ENCODE measurements at places on chromosomes 3 and 15.

- DNase-seq, result no peak
These were observed 44.6 kb downstream of the LINGO1 start for GRCh38 chr15:77588126-77588525.

GRCh38 chr15:51625236-51625635 lies 2.7 kb upstream of the DMXL2 start:
- DNase-seq, result no peak

DNA sequence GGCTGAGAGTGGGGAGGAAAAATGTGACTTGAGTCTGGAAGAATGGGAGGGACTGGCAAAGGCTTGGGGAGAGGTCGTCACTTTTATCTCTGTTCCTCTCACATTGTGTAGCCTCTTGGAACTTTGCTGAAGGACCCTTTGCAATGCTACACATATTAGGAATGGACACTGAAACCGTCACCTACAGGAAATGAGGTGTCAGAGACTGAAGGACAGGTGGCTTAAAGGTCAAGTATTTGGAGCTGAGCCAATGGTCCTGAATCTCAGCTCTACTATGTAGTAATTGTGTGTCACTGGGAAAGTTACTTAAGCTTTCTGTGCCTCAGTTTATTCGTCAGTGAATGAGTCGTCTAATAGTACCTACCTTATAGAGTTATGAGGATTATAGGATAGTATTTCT lies 14.7 kb downstream of the MCTP2 start:
- no peak for DNase-seq

- DNase-seq, result no peak
These were observed 323.4 kb downstream of the PTPRG start for GRCh38 chr3:61884794-61885193.

DNA sequence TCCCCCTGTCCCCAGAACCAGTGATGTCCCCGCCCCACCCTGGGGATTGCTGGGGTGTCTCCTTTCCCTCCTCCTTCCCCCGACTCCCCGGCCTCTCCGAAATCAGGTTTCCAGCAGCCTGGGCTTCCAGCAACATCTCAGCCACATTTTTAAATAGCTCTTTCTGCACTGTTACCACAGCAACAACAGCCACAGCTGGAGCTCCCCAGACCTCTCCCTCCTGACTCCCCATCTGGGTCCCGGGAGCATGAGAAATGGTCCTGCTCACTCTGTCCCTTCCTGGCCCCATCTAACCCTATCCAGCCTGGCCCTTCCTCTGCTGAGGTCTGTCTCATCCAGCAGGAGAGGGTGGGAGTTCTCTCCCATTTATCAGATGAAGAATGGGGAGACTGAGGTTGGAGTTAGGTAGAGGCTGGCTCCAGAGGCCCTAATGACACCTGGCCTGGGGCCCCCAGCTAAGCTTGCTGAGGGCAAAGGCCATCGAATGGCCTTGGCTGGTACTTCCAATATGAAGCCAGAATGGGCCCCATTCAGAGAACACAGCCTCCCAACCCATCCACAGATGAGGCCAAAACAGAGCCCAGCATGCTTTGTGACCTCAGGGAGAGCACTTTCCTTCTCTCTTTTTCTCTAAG lies 1.5 kb downstream of the CAMK1 start:
- no peak for DNase-seq

DNA sequence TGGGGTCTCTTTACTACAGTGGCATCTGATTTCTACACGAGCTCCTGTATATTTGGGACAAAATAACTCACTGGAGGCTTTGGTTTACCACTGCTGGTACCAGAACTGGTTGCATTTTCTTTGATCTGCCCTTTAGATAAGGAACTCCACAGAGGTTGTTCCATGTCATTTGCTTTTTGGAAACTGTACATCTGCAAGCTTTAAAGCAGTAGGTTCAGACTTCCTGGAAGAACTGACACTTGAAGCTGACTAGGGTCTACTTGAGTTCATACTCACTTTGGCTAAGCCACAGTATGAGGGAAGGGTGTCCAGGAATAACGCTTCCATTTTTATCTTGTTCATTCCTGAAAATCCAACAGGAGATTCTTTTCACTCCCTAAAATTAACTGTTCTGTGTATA lies 86.4 kb downstream of the WWTR1 start:
- DNase-seq, result no peak

DNA sequence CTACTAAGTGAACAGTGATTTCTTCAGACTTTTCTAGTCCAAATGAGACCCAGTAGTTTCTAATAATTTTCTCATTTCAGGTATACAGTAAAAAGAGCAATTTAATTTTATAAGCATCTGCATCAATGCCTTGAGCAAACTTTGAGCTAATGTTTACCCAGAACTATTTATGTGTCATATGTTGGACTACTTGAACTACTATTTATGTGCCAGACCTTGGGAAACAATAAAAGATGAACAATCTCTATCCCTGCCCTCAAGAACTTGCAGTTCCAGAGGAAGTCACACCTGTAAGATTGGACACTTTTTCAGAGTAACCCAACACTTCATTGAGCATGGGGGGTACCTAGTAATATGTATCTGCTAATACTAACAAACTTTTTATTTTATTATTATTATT lies 2.3 kb upstream of the UBE3A start:
- no peak for DNase-seq

DNA sequence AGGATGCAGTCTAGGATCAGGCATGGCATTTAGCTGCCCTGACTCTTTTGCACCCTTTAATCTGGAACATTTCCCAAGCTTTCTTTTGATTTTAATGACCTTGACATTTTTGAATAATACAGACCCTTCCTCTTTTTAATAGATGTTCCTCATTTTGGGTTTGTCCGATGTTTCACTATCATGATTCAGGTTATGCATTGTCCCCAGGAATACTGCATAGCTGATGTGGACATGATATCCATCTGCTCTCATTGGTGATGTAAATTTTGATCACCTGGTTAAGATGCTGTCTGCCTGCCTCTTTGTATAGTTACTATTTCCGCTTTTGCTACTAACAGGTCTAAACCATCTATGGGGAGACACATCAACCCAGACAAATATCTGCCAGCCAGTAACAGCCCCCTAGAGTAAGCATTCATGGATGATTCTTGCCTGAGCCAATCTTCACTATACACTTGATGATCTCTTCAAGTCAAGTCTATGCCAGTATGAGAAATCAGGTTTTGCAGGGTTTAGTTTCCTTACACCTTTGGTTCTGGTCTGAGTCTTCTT lies 50.6 kb upstream of the ULK4 start:
- DNase-seq, result no peak

GRCh38 chr3:190116551-190117067 lies 4.1 kb downstream of the P3H2 start:
- no peak for DNase-seq

DNA sequence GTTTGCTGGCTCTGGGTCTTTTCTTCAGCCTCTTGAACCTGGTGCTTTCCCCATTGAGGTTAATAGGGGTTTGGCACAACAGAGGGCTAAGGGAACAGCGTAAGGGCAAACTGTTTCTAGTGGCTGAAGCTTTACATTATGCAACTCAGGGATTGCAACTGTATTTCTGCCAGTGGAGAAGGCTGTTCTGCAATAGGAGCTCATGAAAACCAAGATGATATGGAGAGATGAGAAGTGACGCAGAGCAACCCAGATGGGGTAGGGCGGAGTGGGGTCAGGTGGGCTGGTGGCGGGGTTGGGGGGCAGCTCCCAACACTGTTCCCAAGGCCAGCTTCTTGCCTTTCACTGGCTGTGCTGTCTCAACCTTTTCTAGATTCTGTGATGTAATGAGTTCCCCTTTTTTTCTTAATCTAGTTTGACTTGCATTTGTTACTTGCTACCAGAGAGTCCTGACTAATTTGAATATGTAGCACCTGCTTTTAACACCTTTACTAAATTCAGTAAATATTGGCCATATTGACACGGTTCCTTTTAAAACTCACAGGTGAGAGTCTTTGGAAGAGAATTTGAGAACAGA lies 7.2 kb downstream of the GXYLT2 start:
- no peak for DNase-seq

- DNase-seq, result no peak
These were observed 174.9 kb upstream of the TOPAZ1 start for GRCh38 chr3:44066806-44067205.

DNA sequence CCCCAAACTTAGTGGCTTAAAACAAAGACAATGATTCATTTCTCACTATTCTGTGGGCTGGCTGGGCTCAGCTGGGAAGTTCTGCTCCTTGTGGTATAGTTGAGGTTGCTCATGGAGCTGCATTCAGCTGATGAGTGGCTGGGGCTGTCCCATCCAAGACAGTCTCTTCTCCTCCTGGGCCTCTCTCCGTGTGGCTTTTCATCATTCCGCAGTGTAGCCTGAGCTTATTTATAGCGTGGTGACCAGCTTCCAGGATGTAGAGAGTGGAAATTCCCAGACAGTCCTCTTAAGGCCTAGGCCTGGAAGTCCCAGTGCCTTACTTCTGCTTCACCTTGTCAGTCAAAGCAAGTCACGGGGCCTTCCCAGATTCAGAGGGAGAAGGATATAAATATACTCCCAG lies 136.7 kb upstream of the DAZL start:
- no peak for DNase-seq

DNA sequence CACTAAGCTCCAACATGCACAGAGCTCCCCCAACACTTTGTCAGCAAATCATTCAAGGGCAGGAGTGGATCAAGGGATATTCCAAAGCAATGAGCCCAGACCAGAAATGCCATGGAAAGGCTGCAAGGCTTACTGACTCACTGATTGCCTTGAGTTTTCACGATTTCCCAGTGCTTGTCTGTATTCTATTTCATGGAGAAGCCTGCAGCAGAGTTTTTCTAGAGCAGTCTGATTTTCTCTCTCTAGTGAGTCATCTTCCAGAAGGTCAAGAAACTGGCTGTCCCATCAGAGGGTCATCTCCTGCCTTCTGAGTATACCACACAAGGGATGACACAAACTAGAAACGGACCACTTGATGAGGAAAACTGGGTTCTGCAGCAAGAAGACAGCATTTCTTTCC lies 16.5 kb downstream of the LMCD1 start:
- DNase-seq, result no peak

DNA sequence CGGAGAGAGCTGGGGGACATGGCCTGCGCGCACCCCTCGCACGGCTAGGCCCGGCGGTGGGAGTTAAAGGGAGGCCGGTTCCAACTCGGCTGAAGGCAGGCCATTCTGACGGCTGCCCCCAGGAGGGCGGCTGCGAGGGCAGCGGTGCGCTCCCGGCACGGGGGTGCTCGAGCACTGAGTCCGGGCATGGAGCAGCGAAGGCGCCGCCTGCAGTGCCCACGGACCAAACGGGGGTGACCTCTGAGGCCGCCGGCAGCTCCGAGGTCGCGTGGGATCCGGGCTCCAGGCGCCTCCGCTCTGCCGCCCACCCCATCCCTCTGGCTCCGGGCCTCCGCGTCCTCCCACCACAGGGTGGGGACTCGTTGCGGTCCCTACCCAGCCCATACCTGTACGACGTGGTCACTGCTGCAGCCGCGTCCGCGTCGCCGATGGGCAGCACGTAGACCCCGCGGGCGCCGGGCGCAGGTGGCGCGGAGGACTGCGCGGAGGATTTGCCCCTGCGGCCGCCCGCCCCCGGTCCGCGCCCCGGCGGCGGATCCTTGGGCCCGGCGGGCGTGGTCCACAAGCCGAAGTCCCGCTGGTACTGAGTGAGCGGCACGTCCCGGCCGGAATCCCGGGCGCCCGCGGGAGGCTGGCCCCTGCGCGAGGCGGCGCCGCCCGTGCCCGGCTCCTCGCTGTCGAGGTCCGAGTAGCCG lies 469 bp downstream of the MAP6D1 start:
- DNase-seq, result peak; percentile 69

DNA sequence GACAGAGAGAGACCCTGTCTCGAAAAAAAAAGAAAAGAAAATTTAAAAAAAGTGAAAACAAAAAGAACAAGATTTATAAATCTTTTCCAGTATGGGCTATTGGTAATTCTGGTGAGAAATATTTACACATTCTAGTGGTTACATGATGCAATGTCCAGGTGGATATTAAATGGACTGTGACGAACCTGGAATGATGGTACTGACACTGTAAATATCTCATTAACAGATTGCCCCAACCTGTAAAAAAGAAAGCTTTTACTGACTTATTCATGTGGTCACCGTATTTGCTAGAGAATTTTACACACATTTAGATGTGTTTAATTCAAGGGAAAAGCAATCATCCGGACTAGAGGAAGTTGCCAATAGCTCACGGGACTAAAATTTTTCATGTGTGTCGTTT lies 162.1 kb upstream of the LRIG1 start:
- no peak for DNase-seq

DNA sequence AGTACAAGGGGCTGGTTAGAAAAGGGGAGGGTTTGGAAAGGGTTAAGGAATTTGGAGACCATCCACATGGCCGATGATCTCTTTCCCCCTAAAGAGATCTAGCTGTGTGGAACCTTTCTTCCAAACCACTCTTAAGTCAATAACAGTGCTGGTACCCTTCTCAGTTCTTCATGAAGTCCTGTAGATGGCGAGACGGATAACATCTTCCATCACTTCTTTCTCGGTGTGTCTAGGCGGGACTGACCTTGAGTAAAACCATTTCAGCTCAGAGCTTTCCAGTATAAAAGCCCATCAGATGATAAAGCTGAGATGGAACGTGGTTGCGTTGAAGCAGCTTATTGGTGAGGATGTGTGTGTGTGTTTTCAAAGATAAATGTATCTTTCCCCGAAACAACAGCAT lies 151.5 kb upstream of the BHLHE40 start:
- no peak for DNase-seq

DNA sequence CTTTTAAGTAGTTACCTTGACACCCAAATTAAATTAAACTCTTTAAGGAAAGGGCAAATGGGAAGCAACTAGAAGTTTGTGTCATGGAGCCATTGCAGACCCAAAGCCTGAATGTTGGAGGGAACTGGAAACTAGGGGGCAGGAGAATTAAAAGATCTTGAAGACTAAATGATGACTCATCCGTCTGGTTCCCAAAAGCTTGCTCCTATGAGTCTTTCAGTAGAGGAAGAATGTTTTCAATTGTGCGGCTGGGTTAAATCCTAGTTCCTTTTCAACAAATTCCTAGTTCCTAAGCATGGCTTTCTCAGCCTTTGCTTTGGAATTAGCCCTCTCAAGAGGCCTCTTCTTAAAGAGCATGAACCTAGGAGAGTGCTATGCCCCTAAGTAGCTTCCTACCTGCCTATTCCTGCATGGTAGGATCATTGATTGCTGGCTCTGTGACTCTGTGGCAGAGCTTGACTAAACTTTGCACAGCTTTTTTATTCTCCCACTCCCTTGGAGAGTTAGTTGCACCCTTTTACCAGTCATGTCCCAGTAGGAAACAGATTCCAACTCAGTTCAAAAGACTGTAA lies 17.7 kb downstream of the CLEC3B start:
- no peak for DNase-seq

GRCh38 chr3:9553948-9554513 lies 409 bp upstream of the LHFPL4 start:
- peak; percentile 58 for DNase-seq

DNA sequence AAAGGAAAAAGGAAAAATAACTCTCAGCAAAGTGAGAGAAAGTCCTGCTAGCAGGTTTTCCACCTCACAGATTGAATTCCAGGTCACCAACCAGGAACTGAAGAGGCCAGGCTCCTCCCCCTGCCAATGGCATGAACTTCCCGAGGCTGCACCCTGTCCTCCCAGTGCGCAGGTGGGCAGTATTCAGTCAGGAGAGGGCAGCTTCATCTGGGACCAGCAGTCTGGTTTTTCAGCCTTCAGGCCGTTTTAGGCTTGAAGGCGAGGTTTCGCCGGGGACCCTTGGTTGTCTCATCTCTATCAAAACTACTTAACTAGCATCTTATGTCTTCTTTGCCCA lies 41.2 kb downstream of the TRAT1 start:
- DNase-seq, result no peak

Data from 8988T (cell line).